ENCODE measurements at places on chromosomes 7 and 10.

DNA sequence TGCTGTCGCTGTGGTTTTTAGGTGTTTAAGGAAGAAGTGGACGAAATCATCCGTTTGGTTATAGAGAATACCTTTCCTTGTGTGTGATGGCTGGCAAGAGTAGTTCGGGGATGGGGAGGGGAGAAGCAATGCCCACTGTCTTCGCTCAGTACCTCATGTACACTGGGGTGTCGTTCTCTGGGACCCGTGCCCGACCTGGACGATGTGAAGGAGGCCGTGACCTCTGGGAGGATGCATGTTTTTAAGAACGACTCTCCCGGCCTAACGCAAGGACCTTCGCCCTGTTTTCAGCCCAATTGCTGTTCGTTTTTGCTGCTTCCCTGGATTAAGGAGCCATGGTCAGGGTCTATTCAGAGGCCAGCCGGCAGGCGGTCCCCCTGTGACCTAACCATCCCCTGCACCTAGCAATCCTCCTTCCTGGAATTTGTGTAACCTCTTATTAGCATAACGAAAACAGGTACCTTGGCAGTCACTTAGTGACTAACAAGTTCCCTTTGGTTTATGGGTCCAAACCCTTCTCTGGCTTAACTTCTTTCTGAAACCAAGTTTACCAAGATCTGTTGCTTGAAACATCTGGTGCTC, 1.3 kb downstream of the NFE2L3 start:
- ATAC-seq, result peak; percentile 43

DNA sequence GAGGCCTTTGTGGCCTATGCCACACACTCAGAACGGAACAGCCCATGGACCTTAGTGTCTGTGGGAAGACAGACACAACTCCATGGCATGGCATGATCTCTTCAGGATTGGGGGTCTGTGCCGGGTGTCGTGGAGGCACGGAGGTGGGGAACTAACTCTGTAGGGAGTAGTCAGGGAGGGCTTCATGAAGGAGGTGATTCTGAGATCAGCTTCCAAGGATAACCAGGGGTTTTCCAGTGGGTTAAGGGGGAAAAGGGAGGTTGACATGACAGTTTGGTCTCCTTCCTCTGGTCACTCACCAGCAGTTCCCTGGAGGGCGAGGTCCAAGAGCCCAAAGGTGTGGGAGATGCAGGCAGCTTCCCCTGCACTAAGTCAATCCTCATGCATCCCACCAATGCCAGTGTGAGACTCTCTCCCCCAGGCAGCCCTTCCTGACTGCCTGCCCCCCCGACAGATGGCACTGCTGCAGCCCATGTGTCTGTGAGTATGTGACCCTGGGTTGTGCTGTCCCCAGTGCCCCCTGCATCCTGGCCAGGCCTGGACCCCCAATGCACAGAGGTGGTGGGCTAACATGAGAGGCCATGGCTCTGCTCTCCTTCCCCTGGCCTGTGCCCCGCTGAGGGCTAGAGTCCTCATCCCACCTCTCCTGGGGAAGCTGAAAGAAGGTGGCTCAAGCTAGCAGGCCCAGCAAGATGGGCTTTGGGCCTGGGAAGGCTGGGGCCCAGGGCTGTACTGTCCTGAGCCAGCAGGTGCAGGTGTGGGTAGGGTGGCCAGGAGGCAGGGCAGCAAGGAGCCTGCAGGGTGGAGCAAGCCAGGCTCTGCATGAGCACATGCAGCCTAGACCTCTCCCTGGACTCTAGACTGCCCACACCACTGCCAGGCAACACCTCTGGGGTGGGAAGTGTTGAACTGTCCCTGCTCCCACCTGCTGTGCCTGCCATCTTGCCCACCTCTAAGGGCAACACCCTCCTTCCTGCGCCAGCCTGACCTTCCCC, 39.7 kb downstream of the RASGEF1A start:
- ATAC-seq, result no peak

DNA sequence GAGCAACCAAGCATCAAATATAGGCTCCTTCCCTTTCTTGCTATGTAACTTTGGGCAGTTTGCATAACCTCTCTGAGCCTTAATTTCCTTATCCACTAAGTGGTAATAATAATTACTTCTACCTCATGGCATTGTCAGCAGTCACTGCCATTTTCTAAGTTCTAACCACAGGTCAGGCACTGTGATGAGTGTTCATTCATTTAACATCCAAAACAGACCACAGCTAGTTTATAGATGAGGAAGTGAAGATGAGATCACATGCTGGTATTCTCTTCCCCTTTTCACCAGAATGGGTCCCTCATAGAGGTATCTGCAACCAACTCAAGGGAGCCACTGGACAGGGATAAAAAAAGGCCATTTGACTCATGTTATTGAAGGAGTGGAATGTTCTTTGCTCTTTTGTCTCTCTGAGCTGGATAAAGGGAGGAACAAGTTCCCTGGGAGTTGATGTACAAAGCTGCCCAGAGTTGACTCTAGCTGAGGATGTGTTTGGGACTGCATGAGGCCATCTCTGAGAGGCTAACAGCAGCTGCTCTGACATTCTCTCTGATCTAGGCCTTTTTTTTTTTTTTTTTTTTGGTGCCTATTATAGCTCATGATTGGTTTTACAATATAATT, 65.0 kb downstream of the DNAJC12 start:
- peak; percentile 78 for ATAC-seq

DNA sequence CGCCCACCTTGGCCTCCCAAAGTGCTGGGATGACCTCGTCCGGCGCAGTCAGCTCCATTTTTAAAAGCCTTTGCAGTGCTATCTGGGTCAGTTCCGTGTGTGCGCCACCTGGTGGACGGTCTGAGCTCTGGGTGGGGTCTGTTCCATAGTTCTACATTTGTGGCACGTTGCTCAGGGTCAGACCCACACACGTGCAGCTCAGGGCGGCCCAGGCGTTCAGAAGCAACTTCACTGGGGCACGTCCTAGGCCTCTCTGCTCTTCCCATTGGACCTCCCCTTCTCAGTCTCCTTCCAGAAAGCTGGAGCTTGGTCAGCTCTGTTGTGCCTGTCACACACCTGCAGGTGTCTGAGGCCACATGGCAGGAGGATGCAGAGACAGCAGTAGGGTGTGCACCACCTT, 137.9 kb downstream of the DNAJB6 start:
- no peak for ATAC-seq

- ATAC-seq, result no peak
Measured at GRCh38 chr7:78489476-78490240, 691.1 kb downstream of the PHTF2 start.

- no peak for ATAC-seq
Measured at GRCh38 chr7:147509035-147509501, 1081.5 kb upstream of the C7orf33 start.

DNA sequence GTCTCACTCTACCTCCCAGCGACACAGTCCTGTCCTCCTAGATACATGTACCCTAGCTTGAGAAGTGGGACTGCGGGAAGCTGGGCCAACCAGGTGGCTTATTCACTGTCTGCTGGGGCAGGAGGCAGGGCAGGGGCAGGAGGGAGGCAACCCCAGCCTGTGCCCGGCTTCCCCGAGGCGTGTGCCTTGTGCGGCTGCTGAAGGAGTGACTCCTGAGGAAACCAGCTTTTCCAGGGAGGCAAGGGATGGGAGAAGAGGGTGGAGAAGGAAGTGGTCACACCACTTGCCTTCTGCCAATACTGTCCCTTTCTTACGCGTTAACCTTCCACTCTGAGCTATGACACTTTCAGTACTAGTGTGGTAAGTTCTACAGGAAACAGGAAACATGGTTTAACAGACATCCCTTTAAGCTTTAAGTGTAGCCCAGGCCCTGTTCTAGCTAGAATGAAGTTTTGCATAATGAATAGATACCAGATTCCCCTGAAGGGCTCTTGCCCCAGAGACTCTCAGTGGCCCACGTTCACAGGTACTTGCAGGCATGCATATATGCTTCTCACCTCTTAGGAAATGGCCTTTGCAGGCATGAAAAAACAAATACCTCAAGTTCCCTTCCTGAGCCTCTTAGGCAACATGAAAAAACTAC, 40.6 kb downstream of the SYPL1 start:
- ATAC-seq, result peak; percentile 98

All from activated CD4-positive, CD25-positive, alpha-beta regulatory T cell treated with anti-CD3 and anti-CD28 coated beads, Interleukin-2, amount 50 U/mL, for 24 hours (primary cell).